Nephron progenitor cell (in vitro differentiated cells): ENCODE measurements at places on chromosomes 6 and 20.
A peak's percentile ranks its signal among the peaks of the same experiment; 100 is the strongest.

GRCh38 chr20:51059862-51060261 lies 37.0 kb upstream of the KCNG1 start:
- DNase-seq = no peak

DNA sequence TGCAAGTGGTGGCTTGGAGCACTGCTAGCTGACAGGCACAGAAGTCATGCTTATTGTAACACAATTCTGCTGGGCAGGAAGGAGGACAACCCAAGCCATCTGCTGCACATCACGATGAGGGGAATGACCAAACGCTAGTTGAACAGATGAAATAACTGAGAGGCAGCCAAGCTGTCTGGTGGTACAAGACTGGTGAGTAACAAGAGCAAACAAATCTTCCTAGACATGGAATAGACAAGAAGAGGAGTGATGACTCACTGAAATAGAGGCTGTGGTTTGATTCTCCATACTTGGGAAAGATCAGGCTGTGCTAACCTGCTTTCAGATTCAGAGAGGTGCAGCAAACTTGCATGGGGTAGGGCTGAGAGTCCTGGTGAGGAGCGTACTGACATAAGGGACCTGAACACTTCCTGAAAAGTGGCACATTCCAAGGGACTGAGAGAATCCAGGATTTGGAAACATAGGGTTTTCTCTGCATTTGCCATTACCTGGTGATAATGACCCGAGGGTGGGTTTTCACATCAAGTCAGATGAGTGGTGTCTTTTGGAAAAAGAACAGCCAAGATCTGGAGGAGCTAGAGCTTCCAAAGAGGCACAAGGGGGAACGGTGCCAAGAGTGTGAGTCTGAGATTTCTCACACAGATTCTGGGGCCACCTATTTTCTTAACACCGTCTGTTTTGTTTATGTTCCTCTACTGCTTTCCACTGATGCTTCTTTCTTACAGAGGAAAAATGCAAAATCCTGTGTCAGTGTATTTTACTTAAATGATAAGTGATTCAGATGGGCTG lies 60.0 kb downstream of the PRL start:
- DNase-seq = no peak

GRCh38 chr6:33147807-33148666 lies 44.2 kb downstream of the COL11A2 start:
- DNase-seq = no peak

DNA sequence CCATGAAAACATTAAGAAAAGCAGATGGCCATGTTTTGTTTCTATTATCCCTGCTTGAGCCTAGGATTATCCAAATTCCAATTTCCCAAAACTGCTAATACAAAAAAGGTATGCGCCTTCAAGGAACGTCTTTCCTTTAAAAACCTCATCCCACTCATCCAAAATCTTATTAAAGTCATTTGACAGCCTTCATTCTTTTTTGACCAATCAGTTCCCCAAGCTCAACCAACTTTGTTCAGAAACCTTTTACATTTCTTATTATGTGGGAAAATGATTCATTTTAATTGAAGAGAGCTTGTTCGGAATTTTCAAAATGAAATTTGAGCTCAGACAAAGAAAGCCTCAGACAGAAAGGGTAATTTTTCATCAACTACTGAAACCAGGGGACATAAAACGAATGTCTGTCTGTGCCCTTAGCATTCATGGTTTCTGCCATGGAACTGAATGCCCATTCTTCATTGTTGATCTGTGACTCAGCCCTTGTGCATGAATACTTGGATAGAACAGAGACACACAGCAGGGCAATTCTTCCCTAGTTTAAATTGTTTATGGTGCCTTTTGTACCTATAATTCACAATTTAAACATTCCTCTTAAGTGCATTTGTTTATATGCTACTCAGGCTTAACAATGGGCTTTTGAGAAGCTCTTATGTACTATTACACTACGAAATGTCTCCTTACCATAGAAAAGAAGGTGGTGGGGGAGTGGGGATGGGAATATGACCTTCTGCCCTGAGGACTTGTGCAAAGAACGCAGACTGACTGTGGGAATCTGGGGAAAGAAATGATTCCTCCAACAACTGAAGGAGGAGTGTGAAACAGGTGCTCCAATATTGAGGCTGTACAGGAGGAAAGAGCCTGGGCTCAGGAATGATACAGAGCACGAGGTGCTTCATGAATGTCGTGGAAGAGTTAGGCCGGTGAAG lies 49.8 kb upstream of the ERVFRD-1 start:
- no peak for DNase-seq

GRCh38 chr6:3612341-3613041 lies 139.0 kb downstream of the PXDC1 start:
- DNase-seq = no peak

- no peak for DNase-seq
Observed at GRCh38 chr20:10172998-10173655, 45.5 kb upstream of the SNAP25 start.

- no peak for DNase-seq
Observed at GRCh38 chr6:136887953-136888352, 34.1 kb upstream of the SLC35D3 start.

DNA sequence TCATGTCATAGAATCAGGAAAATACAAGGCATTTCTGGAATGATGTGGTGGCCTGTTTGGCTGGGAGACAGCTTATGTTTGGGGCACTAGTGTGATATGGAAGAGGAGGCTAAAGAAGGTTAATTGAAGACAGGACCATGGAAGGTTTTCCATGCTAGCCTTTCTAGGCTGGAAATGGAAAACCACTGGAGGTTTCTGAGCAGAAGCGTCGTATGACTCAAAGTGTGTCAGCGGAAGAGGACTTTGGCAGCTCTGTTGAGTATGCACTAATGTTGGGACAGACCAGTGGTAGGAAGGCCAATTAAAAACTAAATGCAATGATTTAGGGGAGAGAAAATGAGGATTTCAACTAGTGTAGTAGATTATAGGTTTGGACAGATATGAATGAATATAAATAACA lies 413.1 kb downstream of the PLCB1 start:
- DNase-seq = no peak

- DNase-seq = no peak
Observed at GRCh38 chr6:90249458-90249857, 47.2 kb downstream of the BACH2 start.

GRCh38 chr6:2471472-2471871 lies 226.1 kb upstream of the GMDS start:
- DNase-seq = no peak

DNA sequence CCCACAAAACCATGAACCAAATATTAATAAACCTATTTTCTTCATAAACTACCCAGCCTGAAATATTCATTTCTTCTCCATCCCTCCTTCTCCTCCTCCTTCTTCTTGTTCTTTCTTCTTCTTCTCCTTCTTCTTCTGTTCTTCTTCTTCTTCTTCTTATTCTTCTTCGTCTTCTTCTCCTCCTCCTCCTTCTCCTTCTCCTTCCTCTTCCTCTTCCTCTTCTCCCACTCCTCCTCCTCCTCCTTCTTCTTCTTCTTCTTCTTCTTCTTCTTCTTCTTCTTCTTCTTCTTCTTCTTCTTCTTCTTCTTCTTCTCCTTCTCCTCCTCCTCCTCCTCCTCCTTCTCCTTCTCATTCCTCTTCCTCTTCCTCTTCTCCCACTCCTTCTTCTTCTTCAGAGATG lies 5.0 kb upstream of the TMEM74B start:
- no peak for DNase-seq

GRCh38 chr6:147434076-147434475 lies 74.4 kb upstream of the SAMD5 start:
- DNase-seq = no peak

GRCh38 chr20:38591474-38592410 lies 9.9 kb upstream of the ARHGAP40 start:
- no peak for DNase-seq

DNA sequence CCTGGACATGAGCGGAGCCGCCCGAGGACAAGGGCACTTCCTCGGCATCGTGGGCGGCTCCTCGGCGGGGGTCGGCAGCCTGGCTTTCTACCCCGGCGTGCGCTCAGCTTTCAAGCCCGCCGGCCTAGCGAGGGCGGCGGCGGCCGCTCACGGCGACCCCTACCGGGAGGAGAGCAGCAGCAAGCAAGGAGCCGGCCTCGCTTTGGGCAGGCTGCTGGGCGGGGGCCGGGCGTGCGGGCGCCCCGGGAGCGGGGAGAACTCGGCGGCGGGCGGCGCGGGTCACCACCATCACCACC lies 6.7 kb downstream of the PRDM13 start:
- DNase-seq = peak; percentile 79

DNA sequence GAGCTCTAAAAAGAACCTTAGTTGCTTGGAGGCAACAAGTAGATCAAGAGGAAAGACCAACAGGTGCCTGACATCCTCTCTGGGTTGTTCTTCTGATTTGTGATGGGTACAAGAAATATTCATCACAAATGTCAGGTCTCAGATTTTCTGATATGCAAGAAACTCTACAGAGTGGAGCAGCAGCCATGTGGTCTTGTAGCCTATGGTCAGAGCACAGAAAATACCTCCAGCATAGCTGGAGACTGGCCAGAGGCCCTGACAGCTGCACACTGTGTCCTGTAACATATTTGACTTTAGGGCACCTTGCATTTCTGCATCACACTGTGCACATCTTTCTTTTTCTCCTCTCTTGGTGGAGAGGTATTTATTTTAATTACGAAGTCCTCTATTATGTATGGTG lies 116.3 kb downstream of the GMPR start:
- no peak for DNase-seq

- DNase-seq = no peak
Observed at GRCh38 chr6:134077301-134077700, 24.9 kb upstream of the SLC2A12 start.

GRCh38 chr6:4727217-4727616 lies 49.0 kb upstream of the CDYL start:
- no peak for DNase-seq

- DNase-seq = no peak
Observed at GRCh38 chr6:13953061-13953705, 28.4 kb downstream of the RNF182 start.
